GDM1 (cell line): ENCODE measurements at places on chromosomes 4 and X.

- DNase-seq: no peak
Observed at GRCh38 chrX:129403974-129404669, 119.2 kb downstream of the SMARCA1 start.

DNA sequence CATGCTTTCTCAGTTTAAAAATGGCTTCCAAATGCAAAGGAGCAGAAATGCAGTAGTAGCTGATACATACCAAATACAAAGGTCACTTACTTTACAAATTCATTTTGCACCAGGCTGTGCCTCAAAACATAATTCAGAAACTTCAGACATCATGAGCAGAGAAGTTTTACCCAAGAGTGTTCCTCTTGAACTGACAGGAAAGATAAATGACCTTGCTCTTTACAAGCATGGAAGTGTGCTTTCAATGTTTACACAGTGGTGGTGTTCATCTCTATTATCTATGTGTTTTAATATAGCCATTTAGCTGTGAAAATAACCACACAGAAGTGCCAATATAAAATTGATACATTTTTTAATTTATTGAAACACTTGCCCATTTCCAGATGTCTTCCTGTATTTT, 383.4 kb downstream of the ANKRD50 start:
- DNase-seq: no peak

DNA sequence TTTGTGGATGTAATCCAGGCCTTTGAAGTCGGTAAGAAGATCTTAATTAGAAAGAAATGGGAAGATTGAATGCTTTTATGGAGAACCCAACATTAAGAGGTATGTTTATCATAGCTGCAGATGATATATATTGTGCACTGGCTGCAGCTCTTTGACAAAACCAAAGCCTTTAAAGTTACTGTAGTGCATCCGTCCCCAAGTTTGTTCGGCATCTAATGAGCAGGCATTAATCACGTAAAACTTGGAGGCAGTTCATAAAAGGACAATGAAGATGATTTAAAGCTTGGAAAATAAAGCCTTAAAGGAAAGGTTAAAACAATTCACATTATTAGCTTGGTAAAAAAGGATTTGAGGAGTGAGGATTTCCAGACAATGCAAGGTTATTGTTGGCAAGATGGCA, 150.8 kb upstream of the ARX start:
- DNase-seq: no peak

DNA sequence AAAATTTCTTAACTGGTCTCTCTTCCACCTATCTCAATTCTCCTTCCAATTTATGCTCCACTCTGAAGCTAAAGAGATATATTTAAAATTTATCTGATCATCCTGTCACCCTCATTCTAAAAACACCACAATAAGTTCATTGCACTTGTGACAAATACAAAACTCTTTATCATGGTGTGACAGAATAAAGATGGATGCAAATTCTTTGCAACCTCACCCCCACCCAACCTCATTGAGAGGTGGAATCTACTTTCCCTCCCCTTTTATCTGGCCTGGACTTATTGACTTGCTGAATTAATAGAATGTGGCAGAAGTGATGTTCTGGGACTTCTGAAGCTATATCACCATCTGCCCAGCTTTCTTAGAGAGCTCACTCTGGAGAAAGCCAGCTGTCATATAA, 46.5 kb downstream of the IDS start:
- no peak for DNase-seq

- DNase-seq: no peak
Observed at GRCh38 chr4:72418458-72418857, 150.6 kb downstream of the ADAMTS3 start.

DNA sequence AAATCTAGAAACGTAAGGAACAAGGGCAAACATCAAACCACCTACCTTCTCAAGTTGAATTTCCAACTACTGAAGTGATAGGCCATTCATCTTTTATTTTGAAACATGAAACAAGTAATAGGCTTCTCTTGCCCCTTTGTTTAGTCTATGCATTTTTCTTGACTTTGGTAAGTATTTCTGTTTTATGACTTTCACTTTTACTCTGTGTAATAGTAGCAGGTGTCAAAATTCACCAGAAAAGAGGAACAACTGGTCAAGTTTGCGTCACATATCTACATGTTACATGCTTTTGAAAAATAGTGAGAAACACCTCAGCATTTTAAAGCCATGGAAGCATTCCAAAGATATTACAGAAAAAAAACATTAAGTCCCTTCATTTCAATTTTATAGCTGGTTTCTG, 157.1 kb upstream of the FTHL17 start:
- DNase-seq: no peak

DNA sequence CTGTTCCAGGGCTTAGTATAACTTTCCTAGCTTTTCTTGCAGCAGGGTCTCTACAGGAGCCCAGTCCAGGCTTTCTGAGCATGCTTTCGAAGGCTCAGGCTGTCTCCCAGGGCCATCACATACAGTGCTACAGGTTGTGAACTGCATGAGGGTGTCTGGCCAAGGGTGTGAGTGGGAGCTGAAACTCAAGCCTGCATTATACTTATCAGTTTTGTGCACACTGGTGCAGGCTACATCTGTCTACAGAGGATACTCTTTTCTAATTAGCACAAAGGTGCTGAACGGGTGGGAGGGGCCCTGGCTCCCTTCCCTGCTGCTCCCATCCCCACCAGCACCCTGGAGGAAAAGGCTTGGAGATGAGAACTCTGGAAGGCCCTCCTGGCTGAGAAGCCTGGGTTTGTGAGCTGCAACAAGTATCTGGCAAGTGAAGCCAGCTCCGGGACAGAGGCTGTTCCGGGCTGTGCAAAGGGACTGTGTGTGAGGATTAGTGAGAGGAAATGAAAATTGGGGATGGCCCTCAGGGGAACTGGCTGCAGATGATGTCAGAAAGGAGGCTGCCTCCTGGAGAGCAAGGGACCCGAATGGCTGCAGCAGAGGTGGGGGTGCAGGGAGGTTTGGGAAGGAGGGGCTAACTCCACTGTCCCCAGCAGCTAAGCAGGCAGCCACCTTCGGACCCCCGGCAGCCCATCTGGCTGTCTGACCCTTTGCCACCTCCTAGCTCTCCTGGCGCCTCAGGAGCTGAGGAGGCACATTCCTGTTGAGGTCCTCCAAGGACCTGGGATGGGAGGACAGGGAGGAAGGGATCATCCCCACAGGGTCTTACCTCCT, 68.5 kb downstream of the EFNB1 start:
- DNase-seq: no peak

DNA sequence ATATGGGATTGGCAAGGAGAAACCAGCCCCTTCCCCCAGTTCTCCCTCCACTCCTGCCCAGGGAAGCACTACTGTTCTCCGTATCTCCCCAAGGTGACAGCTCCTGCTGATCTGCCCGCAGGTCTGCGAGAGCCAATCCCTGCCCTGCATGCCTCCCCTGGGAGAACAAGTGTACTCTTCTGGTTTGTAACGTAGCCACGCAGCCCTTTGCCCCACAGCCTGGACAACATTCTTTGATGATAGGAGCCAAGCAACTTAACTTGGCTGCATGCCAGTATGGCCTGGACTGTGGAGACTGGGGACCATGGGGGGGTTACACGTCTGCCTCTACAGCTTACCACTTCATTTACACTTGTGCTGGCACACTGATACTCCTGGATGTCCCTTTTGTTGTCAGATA, 2.0 kb downstream of the STBD1 start:
- no peak for DNase-seq

- DNase-seq: no peak
Observed at GRCh38 chrX:53031380-53031779, 17.2 kb upstream of the GPR173 start.

GRCh38 chr4:171561419-171561818, 251.8 kb upstream of the GALNTL6 start:
- no peak for DNase-seq

GRCh38 chrX:8636497-8636896, 95.4 kb downstream of the ANOS1 start:
- no peak for DNase-seq

GRCh38 chrX:39772057-39772832, 325.5 kb downstream of the BCOR start:
- peak; percentile 89 for DNase-seq

DNA sequence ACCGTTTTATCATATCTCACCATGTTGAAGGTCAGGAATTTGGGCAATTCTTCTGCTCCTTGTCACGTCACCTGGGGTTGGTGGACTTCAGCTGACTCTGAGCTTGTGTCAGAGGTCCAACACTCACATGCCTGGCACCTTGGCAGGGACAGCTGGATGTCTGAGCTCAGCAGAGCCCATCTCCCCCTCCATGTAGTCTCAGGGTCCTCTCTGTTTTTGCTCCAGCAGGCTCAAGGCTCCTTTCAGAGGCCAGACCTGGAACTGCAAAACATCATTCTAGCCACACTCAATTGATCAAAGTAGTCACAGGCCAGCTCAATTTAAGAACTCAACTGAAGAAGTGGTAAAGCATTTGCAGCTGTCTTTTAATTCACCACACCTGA, 45.4 kb downstream of the EDNRA start:
- DNase-seq: no peak

GRCh38 chr4:88964450-88964849, 92.5 kb downstream of the FAM13A start:
- no peak for DNase-seq

GRCh38 chr4:41256740-41257256, at the start of gene UCHL1:
Gene UCHL1 (plus strand): TSS chr4:41256928. CDS start chr4:41256977, 49 bp downstream.
- no peak for DNase-seq

DNA sequence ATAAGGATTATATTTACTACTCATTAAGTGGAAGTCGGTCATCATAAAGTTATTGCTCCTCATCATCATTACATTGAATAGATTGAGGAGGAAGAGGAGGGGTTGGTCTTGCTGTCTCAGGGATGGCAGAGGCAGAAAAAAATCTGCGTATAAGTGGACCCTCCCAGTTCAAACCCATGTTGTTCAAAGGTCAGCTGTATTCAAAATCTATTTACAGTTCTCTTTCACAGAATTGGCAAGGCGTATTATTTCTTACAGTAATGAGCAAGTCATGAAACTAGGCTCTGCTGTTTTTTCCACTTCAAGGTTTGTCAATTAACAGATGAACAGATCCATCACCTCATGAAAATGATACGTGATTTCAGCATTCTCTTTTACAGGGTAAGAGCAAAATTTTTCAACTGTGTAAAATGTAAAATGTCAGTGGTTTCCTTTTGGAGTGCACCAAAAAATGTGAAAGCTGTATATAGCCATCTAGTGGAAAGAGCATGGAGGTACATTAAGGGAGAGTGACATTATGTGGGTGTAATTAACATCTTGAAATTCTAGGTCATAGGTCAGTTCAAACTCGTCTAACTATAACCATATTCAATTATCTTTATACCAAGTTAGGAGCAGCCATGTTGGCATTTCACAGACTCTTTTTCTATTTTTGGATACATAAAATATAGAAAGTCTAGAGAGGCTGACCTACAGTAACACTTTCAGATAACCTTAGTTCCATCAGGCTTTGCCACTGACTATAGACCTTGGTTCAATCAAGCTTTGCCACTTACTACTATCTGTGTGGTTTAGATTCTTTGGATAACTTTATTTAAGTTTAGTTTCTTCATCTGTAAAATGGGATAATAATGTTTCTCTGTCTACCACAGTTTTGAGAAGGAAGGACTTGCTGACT, 30.1 kb downstream of the NEIL3 start:
- DNase-seq: no peak

- DNase-seq: peak; percentile 39
Observed at GRCh38 chrX:35890699-35891098, 28.8 kb upstream of the CFAP47 start.

GRCh38 chrX:47828984-47829383, 7.7 kb upstream of the ZNF81 start:
- DNase-seq: no peak

- no peak for DNase-seq
Observed at GRCh38 chr4:84150177-84150576, 348.9 kb downstream of the NKX6-1 start.

DNA sequence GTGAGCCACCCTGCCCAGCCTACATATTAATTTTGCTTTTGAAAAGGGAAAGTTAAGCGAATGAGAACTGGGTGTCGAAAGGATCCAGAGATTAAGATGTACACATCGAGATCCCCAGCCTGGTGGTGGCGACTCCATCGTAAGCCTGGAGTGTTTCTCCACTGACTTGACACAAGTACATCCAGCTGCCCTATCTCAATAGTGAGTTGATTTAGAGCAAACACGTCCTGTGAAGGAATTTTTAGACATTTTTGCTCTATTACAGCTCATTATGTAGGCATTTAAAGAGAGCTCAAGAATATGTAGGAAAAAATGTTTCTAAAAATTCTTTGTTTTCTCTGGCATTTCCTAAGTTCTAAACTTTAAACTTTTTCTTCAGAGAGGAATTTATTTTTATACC, 11.7 kb upstream of the CLDN34 start:
- no peak for DNase-seq

GRCh38 chrX:45479835-45480422, 279.3 kb upstream of the DIPK2B start:
- no peak for DNase-seq

DNA sequence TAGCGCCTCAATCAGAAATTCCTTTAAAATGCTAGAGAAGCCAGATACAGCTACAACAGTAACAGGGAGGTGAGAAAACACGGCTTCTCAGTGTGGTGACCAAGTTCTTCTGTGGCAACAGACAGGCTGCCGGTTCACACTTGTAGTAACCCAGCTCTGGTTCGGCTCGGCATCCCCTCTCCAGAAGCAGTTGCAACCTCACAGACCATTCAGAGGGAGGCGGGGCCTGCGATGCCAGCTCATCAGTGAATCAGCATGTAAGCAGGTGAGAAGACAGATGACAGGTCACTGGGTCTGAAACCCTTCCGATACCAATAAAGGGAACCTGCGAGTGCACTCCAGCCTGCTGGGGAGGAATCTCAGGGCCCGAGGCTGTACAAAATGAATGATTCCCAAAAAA, 251.0 kb downstream of the KCNIP4 start:
- no peak for DNase-seq
